Effector CD4-positive, alpha-beta T cell (primary cell): ENCODE measurements at places on chromosomes 16 and 17.

DNA sequence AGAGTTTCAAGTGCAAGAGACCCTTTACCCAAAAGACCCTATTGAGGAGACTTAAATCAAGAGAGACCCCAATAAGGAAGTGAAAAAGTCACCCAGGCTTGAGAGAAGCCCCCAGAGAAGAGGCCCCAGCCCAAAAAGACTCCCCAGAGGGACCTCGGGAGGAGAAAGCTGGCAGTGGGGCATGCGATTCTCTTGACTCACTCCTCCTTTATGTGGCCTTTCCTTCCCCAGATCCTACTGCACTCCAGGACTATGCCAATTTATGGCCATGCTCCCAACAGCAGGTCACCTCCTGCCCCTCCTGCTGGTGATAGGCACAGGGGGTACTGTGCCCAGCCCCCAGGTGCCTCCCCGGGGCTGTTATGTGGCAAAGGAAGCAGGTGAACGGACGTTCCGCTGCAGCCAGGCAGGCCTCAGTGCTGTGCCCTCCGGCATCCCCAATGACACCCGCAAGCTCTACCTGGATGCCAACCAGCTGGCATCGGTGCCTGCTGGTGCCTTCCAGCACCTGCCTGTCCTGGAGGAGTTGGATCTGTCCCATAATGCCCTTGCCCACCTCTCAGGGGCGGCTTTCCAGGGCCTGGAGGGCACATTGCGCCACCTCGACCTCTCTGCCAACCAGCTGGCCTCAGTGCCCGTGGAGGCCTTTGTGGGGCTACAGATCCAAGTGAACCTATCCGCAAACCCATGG lies 16.3 kb downstream of the LRRC3C start:
- DNase-seq: no peak

- no peak for DNase-seq
These were observed 651 bp downstream of the SHMT1 start for GRCh38 chr17:18362698-18363100.

GRCh38 chr16:49755313-49755620 lies 100.6 kb downstream of the ZNF423 start:
- no peak for DNase-seq

GRCh38 chr17:28173801-28174200 lies 131.3 kb downstream of the NLK start:
- no peak for DNase-seq

DNA sequence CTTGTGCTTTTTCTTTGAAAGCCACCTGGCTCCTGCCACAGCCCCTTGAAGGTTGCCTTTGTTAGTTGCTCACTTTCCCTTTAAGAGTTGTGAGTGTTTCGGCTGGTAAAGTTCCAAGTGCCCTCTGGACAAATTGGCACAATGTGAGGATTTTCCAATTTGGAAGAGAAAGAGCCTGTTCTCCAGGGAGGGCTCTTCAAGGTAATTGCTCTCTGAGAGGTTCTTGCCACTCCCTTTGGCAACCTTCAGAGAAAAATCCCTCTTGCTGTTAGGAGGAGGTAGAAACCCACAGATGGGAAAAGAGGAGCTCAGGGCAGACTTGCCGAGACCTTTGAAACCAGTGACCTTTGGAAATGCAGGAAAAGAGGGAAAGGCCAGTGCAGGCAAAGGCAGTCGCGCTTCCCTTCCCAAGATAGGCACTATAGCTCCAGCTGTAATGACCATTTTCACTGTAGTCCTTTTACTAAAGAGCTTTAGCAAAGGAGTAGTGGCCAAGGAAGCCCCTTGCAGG lies 49.0 kb upstream of the AKAP1 start:
- no peak for DNase-seq

DNA sequence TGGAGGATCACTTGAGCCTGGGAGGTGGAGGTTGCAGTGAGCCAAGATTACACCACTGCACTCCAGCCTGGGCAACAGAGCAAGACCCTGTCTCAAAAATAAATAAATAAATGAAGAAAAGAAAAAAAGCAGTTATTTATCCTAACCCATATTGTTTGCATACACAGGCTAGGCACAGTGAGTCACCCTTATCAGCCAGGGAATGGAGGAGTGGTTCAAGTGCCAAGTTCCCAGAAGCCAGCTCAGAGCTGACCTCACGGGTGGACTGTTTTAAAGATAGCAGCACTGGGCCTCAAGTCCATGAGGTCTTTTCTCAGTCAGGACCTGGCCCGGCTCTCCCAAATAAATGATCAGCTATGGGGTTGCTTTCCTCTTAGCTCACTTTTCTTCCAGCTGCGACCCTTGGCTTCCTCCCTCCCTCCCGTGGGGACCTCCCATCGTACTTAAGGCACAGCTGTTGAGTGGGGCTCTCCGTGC lies 22.6 kb upstream of the MGAT5B start:
- DNase-seq: no peak

GRCh38 chr17:59160157-59161025 lies 4.8 kb downstream of the PRR11 start:
- DNase-seq: no peak

- no peak for DNase-seq
These were observed 18.5 kb upstream of the ZFHX3 start for GRCh38 chr16:73066331-73066926.

GRCh38 chr17:10031127-10031526 lies 126.1 kb upstream of the RCVRN start:
- no peak for DNase-seq

DNA sequence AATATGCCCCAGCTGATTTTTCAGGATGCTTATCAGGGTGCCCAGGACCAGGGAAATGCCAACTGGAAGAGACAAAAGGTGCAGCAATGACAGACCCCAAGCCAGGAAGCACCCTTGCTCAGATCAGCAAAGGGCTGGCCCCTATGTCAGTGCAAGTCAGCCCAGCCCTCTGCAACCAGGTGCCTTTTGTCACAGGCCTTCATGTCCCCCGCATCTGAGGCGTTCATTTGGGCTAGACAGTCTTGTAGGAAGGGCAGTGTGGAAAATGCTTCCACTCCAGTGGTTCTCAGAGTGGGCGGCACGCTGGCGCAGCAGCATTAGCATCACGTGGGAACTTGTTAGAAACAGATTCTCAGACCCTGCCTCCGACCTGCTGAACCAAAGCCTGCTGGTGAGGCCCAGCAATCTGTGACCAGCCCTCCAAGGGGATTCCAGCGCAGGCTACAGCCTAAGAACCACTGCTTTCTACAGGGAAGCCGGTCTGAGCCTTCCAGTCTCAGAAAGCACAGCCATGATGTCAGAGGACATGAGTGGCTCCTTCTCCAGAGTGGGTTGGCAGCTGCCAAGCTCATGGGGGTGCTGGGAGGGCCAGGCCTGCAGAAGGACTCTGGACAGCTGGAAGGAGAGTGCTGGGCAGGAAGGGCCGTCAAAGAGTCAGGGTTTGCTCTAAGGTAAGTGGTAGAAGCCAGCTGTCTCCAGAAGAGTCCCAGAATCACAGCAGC lies 13.1 kb downstream of the SLC47A2 start:
- no peak for DNase-seq

DNA sequence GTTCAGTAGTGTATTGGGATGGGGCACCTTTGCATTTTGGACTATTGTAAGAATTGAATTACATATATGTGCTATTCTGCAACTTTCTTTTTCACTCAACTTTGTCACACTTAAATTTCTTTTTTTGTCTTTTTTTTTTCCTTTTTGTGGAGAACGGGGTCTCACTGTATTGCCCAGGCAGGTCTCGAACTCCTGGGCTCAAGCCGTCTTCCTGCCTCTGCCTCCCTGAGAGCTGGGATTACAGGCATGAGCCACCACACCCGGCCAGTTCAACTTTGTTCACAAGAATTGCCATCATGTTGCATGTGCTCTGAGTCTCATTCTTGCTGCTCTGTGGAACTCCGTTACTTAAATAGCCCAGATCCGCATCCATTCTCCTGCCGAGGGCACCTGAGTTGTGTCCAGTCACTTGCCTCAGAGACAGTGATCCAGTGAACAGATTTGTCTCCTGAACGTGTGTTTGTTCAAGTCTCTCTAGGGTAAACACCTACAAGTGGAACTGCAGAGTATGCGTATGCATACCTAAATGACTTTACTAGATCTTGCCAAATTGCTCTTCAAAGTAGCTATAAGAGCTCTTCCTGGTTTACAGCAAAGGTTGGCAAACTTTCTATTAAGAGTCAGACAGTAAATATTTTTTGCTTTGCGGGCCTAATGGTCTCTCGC lies 3.4 kb upstream of the SLC38A10 start:
- DNase-seq: no peak

DNA sequence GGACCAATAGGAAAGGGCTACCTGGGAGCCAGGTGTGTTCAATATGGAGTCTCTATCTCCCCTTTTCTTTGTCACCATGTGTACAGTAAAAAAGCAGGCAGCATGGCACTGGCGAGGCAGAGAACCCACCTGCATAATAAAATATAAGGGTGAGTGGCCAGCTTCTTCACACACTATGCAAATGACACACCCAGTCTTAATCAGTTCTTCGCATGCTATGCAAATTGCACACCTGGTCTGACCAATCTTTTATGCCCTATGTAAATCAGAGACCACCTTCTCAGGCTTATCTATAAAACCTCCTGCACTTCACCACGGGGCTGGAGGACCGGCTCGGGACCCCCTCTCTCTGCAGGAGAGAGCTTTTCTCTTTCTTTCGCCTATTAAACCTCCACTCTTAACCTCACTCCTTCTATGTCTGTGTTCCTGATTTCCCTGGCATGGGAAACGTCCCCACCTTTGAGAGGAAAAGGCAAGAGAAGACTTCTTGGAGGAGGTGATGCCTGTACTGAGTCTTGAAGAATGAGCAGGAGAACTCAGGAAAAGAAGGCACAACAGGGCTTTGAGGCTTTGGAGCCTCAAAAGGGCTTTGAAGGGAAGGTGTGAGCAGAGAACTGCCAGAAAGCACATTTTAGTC lies 502.1 kb downstream of the GRIN2A start:
- no peak for DNase-seq

DNA sequence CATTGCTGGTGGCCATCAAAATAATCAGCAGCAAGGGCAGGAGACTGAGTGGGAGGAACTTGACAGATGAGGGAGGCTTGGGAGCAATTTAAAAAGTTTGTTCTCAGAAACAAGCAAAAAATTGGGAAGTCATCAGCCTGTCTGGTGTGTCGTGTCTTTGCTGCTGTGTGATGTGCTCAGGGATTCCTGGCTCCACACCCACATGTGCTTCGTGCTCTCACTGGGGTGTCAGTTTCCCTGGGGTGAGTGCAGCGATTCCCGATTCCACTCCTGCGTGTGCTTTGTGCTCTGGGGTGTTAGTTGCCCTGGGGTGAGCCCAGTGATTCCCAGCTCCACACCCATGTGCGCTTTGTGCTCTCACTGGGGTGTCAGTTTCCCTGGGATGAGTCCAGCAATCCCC lies 228.1 kb downstream of the SNX29 start:
- DNase-seq: no peak

GRCh38 chr16:89993971-89994370 lies 25.3 kb downstream of the DBNDD1 start:
- DNase-seq: no peak

- no peak for DNase-seq
These were observed 24.0 kb upstream of the STH start for GRCh38 chr17:45974916-45975630.

DNA sequence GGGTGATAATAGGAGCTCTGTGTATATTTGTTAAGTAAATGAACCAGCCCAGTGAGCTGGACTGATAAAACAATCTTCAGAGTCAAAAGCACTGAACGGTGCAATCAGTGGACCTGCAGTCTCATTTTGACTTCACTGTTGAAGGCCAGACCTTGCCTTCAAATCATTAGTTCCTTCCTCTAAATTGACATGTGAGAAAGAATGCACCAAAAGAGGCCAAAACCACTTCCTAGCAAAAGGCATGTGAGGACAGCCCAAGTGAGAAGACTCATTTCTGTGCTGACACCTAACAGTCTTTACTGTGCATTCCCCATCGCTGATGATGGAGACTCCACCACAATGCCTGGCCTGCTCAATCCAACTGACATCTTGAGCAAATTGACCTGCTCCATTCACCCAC lies 10.6 kb downstream of the GTF3C1 start:
- no peak for DNase-seq

GRCh38 chr16:73150786-73151185 lies 102.9 kb upstream of the ZFHX3 start:
- DNase-seq: no peak
